ENCODE measurements at places on chromosomes 6 and 20.

DNA sequence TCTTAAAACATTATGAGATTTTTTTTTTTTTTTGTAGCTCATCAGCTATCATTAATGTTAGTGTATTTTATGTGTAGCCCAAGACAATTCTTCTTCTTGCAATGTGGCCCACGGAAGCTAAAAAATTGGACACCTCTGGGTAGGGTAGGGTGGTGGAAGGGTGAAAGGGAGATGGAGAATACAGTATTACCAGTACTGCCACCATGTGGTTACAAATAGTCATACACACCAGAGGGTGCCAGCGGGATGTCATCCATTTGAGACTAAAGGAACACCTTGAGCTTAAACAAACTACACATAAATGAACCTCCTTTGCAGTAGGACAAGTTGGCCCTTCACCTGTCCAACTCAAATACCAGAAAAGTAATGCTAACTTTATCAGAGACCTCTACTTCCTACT is 601.9 kb downstream of the HTR1B start:
- DNase-seq = no peak

GRCh38 chr20:19886661-19887288 is 128.7 kb downstream of the RIN2 start:
- no peak for DNase-seq

GRCh38 chr6:138659998-138660397 is 113.6 kb upstream of the CCDC28A start:
- no peak for DNase-seq

GRCh38 chr6:18262702-18263417 is 1.5 kb downstream of the DEK start:
- peak; percentile 58 for DNase-seq

DNA sequence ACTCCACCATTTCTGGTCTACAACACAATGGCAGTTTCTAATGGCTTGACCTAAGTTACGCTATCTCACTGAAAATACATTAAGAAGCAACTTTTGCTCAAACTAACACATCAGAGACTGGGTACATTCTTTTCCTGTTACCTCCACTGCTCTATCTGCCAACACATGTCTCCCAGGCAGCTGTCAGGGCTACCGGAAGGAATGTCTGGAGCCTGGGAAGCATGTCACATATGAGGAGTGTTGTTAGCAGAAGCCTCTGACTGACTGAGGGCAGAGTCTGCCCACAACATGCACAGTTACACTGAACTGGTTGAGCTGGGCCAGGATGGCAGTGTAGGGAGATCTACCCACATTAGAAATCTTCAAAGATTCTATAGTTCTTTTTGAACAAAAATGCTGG is 264.5 kb downstream of the KIF16B start:
- DNase-seq = no peak

DNA sequence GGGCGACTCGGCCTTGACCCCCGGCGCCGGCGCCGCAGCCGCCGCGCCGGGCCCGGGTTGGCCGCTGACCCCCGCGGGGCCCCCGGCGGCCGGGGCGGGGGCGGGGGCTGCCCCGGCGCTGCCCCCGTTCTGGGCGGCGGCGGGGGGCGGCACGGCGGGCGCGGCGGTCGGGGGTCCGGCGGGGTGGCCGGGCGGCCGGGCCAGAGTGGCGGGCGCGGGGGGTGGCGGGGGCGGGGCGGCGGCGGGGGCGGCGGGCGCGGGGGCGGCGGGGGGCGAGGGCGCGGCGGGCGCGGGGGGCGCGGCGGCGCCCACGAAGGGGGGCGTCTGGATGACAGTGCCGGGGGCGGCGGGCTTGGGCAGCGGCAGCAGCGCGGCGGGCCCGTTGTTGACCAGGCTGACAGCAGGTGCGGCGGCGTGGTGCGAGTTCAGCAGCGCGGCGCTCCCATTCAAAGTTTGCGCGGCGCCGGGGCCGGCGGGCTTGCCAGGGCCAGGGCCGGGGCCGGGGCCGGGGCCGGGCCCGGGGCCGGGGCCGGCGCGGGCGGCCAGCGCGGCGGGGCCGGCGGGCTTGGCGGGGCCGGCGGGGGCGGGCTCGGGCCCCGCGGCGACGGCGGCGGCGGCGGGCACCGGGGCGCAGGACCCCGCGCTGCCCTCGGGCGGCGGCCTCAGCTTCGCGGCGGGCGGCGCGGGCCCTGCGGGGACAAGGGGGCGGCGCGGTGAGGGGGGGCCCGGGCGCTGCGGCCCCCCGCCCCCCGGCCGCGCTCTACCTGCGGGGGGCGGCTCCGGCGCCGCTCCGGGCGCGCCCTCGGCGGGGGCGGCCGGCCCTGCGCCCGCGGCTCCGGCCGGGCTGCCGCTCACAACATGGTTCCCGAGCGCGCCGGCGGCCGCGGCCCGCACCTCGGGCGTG is 659 bp downstream of the TAF4 start:
- no peak for DNase-seq

- DNase-seq = no peak
Observed at GRCh38 chr6:160128879-160129516, 7.4 kb downstream of the SLC22A1 start.

GRCh38 chr6:166737261-166737660 is 110.2 kb upstream of the RPS6KA2 start:
- DNase-seq = no peak

DNA sequence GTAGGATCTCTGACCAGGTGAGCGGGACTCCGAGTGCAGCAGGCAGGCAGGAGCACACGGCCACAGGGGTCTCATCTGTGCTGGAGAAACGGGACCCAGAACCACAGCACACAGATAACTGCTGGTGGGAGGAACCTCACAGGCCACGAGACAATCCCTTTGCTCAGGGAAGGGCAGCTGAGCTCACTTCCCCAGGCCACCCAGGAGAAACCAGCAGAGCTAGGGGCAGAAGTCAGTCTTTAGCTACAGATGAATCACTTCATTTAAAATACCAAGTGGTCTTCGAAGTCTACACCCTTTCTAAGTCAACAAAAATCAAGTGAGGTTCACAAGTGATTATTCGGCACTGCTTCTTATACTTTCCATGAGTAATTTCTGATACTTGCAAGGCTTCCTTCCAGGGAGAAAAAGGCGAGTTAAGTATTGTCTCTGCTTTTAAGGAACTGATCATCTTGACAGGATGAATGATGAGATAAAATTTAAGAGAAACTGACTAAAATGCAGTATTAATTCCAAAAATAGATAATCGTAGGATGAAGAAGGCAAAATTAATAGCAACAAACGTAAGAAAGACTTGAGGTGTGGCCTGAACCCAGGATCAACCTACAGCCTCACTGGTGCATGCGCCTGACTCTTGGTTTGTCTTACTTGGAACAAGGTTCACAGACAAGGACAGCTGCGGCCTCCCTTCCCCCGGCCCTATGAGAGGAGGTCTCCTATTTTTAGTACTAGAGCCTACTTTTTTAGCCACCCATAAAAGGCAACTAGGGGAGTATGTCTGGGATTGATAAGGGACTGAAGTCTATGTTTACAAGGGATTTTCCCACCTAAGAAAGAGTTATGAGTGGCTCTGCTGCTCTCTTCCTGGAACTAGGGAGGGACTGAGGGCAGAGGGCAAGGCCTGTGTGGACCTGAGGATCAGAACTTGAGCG is 233.6 kb downstream of the TTLL2 start:
- no peak for DNase-seq

- DNase-seq = no peak
Observed at GRCh38 chr6:45942953-45943352, 72.7 kb downstream of the CLIC5 start.

DNA sequence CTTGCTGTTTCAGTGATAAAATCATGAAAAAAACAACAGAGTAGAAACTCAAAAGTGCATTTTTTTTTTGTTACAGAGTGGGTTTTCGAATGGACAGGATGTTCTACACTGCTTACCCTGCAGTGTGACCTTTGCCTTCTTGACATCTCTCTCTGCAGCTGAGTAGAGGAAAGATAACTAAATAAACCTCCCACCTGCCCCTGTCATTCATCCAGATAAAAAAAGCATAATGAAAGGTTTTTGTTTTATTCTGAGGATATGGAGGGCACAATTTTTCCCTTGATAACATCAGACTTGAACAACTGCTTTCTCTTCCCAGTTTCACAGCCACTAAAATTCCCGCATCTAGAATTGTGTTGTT is 193.6 kb upstream of the FOXQ1 start:
- no peak for DNase-seq

GRCh38 chr6:16592223-16592911 is 168.9 kb downstream of the ATXN1 start:
- no peak for DNase-seq

DNA sequence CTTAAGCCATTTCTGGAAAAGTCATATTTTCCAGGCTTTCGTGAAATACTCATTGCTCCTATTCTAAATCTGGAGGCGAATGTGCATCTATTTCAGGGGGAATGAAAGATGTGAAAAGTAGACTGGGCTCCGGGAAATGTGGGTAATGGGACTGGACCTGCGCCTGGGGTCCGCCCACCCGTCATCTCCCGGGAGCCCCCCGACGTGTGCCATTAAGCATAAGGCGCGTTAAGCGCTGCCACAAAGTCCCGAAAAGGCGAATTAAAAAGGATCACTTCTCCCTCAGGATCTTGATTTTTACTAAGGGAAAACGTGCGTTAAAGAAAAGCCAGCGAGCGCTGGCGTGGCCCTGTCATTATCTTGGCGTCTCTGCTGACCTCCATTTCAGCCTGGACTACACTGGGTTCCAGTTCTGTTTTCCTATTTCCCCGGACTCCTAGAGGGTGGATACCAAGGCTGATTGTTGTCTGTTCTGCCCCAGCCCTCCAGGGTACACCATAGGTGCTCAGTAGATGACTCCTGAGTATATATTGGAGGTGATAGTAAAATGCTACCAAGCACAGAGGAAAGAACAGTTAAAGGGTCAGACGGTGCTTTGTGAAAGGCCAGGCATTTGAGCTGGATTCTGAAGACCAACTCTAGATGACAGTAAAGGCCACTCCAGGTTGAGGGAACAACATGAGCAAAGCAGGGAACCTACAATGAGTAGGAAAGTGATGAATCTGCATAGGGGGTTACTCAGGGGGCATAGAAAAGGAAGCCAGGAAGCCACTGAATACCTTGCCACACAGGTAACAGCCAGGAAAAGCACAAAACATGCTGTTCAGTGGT is 89.2 kb upstream of the ARID1B start:
- no peak for DNase-seq

GRCh38 chr20:16292226-16292880 is 280.9 kb downstream of the KIF16B start:
- no peak for DNase-seq

DNA sequence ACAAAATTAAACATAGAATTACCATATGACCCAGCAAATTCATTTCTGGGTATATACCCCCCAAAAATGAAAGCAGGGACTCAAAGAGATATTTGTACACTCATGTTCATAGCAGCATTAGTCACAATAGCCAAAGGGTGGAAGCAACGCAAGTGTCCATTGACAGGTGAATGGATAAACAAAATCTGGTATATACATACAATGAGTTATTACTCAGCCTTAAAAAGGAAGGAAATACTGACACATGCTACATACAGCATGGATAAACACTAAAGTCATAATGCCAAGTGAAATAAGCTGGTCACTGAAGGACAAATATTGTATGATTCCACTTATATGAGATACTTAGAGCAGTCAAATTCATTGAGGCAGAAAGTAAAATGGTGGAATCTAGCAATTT is 5.3 kb upstream of the STX11 start:
- no peak for DNase-seq

DNA sequence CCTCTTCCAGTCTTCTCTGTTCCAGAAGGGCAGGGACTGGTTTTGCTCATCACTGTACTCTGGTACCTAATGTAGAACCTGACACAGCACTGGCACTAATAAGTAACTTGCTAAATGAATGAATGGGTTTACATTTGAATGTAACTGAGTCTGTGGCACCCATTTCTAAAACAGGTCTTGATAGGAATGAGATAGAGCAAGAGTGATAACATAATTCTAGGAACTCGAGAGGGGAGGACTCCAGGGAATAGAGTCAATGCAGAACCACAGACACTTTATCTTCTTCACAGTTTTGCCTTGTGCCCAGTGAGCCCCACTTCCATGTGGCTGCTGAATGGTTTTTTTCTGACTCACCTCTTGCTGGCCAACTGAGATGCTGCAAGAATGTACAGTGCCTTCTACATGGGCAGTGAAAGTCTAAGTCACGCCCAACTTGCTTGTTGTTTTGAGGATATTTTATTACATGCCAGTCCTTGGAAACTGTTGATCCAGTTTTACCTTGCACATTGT is 61.1 kb downstream of the TBC1D7 start:
- DNase-seq = no peak

GRCh38 chr20:17614176-17614811 is 44.4 kb downstream of the DSTN start:
- DNase-seq = no peak

DNA sequence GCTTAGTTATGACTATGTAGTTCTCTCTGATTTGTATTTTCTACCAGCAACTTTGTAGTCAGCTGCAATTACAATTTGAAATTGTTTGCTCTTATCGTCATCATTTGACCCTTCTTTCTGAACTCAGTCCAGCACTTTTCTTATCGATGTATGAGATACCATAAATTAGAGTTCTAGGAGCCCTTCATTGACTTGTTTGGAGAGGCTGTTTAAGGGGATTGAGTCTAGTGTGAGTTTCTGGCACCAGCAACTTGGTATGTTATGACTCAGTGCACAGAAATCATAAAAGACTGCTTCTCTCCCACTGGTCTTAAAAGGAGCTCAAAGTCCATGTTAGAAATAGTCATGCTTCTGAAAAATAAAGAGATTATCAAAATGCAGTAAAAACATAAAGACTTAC is 190.3 kb downstream of the TENT5A start:
- no peak for DNase-seq

GRCh38 chr20:37935435-37935834 is 32.5 kb downstream of the VSTM2L start:
- DNase-seq = no peak

DNA sequence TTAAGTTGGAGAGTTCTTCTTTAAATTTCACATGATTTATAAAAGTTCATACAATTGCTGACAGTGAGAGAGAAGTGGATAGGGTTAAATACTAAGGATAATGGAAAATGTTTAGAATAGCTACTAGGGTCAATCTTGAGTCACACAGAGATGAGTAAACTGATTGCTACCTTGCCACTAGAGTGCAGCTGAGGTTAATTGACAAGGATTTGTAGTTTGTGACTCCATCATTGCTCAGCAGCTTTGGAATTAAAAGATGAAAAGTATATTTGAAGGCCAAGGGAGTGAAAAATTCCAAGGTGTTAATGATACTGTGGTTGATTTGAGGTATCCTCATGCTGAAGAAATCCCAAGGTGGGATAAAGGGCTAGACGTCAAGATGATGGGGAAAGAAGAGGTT is 524.0 kb downstream of the UTRN start:
- DNase-seq = no peak

- DNase-seq = no peak
Observed at GRCh38 chr6:168155193-168155592, 76.2 kb upstream of the FRMD1 start.

DNA sequence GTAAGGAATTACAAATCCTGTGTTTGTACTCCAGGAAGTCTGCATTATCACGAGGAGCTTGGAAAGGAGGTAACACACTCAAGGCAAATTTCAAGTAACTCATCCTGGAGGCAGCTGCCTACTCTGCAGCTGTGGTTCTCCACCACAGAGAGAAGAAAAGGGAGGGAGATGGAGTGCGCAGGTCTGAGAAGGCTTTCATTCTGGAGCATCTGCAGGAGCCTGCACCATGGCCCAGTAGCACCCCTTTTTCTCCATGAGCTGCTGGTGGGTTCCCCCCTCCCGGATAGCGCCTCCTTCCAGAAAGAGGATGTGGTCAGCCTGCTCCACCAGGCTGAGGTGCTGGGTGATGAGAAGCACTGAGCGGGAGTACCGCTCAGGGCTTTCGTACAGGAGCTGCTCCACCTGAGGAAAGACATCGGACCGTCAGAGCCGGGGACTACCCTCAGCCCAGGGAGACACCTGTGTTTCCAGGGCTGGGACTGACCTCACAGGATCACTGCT is 1.6 kb upstream of the PSMB8 start:
- peak; percentile 55 for DNase-seq
